ENCODE measurements at places on chromosomes 1 and 21.

- DNase-seq: no peak
These were observed 13.1 kb downstream of the KCND3 start for GRCh38 chr1:111976332-111976731.

- no peak for DNase-seq
These were observed 73.4 kb upstream of the TTC34 start for GRCh38 chr1:2874607-2875480.

DNA sequence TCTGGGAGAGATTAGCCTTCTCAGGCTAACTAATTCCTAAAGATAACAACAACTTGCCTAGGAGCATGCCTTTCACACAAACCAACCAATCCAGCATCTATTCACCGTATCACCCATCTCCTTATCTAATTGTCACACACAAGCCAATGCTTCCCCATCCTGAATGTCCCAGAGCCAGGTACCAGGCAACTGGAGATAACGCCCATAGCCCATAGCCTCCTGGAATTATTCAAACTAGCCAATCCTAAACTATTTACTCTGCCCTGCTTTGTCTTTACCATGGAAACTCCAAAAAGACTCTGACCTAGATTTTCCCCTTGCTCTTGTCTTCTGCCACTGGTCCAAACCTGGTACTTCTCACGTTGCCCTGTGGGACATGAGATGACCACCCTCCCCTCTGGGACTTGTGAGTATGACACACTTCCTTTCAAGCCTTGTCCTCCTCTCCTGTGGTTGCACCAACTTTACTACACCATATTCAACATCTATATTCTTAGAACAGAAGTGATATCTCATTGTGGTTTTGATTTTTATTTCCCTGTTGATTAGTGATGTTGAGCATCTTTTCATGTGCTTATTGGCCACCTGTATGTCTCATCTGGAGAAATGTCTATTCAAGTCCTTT is 8.8 kb upstream of the ATG4C start:
- DNase-seq: no peak

DNA sequence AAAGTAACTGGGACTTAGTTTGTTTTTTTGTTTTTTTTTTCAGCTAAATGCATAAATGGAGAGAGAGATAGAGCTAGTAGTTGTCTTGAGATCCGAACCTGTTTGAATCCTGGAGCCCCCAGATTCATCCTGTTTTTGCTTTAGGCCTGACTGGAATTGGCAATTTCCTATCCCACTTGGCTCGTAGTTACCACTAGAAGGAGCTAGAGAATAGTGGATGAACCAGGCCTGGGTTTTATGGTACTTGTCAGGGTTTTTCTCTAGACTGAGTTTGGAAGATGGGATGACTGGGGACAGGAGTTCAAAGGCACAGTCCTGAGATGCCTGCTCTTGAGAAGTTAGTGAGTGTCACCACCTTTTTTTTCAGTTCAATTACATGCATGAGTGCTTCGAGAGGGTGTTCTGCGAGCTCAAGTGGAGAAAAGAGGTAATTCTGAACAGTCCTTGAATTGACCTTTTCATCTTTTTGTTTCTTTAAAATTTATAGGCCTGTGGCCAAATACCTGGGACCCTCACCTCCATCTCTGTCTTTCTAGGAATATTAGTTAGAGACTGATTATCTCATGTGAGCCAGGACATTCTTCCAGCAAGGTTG is 23.4 kb downstream of the CELF3 start:
- no peak for DNase-seq

GRCh38 chr1:174008979-174009378 is 13.2 kb downstream of the RC3H1 start:
- DNase-seq: no peak

GRCh38 chr1:227950735-227951346 is 3.1 kb upstream of the WNT9A start:
- DNase-seq: no peak

DNA sequence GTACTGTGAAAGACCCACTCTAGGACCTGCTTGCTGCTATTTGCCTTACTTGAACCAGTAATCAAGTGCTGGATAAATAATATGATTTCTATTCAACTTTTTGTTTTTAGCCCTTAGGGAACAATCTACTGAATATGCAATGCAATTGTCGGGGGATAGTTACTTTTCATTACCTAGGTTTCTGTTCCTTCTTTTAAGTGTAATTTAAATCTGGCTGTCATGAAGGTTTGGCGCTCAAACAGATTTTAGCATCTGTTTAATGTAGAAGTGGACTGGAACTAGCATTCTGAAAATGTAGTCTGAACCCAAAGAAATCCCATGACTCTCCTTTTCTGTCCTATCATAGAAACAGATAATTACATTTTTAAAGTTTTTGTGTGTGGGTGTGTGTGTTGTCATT is 4.8 kb downstream of the MGST3 start:
- no peak for DNase-seq

DNA sequence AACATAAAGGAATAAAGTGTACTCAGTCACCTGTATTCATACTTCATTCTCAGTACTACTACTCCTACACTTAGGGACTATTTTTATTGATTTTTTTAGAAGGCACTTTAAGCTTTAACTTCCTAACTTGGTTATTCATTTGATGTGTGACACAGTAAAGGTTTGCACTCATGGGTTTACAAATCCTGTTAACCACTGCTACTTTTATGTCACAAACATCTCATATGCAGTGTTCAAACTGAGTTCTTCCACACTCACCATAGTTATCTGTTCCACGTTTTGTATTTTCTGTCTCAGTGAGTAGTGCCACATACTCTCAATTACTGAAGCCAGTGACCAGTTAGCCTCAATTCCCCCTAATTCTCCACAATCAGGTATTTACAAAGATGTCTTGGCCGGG is 33.2 kb downstream of the RCOR3 start:
- DNase-seq: no peak

GRCh38 chr1:9197186-9198099 is 37.1 kb upstream of the H6PD start:
- DNase-seq: no peak

- no peak for DNase-seq
These were observed 122.5 kb downstream of the TRIM33 start for GRCh38 chr1:114388432-114389003.

DNA sequence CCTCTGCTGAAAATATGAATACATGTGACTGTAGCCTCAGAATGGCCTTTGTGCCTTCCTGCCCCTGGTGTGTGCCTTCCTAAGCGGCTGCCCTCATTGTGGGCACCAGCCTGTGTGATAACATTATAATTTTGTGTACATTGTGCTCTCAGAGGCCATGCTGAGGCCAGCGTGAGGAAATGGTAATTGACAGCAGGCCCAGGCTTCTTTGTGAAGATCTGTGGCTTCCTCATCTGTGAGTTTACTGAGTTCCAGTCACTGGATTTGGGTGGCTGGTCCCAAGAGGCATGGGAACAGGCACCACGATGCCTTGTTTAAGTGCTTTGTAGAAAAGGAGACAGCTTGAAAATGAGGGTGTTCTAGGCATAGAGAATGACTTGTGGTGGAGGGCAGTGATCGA is 389.3 kb downstream of the OMA1 start:
- DNase-seq: no peak

DNA sequence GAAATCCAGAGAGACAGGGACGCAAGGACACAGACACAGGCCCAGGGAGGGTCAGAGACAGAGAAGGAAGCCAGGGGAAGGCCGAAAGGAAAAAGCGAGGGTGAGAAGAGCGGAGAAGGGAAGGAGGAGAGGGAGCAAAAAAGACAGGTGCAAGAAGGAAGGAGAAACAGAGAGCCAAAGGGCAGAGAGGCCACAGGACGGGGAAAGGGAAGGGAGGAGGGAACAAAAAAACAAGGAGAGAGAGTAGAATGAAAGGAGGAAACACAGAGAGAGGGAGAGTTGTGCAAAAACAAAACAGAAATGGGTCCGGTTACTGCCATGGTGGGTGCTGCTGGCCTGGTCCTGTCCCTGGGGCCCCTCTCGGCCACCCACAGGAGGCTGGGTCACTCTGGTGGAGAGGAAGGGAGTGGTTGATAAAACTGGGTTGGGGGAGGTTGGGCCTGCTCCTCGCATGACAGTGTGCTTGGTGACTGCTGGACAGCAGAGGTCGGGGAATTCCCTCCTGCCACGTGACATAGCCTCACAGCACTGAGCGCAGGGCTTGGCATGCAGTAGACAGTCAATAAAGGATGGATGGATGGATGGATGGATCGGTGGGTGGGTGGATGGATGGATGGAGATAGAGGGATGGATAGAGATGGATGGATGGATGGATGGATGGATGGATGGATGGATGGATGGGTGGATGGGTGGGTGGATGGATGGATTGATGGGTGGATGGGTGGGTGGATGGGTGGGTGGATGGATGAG is 64.8 kb downstream of the RAP1GAP start:
- no peak for DNase-seq

- no peak for DNase-seq
These were observed 25.8 kb downstream of the EPHA2 start for GRCh38 chr1:16129921-16130543.

DNA sequence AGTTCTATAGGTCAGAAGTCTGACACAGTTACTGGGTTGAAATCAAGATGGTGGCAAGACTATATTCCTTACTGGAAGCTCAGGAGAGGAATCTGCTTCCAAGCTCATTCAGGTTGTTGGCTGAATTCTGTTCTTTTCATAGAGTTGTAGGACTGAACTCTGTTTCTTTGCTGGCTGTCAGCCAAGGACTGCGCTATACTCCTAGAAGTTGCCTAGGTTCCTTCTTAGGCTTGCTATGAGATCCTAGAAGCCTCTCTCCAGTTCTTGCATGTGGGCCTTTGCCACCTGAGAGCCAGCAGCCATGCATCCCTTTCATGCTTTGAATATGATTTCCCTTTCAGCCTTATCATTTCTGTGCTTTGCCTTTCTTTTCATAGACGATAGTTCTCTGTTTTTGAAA is 176.4 kb downstream of the RPS6KC1 start:
- no peak for DNase-seq

DNA sequence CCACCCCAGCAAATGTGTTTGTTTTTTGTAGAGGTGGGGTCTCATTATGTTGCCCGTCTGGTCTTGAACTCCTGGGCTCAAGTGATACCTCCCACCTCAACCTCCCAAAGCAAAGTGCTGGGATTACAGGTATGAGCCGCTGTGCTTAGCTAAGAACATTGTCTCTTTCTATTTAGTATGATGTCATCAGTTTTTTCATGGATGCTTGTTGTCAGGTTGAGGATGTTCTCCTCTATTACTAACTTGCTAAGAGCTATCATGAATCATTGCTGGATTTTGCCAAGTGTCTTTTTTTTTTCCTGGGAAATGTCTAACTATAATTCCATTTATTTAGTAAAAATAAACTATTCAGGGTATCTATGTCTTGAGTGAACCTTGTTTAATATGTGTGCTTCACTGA is 19.0 kb upstream of the MPC2 start:
- DNase-seq: no peak

- DNase-seq: no peak
These were observed 37.9 kb downstream of the GABPA start for GRCh38 chr21:25772686-25773085.

GRCh38 chr1:229889031-229889517 is 178.0 kb upstream of the GALNT2 start:
- no peak for DNase-seq

- no peak for DNase-seq
These were observed 113.0 kb upstream of the GADD45A start for GRCh38 chr1:67571901-67572593.

DNA sequence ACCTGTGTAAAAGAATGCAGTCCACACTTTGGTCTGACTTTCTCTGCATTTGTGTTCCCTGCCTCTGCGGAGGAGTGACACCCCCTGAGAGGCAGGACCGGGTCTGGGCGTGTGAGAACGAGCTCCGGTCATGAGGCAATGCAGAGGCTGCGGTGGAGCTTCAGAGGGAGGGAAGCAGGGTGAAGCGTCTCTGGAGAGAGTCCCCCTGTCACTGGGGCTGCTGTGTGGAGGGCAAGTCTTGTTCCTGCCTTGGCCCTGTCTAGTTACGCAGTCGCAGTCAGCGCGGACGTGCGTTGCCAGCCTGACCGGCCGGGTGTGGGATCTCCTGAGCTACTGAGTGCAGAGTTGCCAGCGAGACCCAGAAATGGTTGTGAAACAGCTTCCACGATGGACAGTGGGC is 48.5 kb downstream of the BACE2 start:
- no peak for DNase-seq

- peak; percentile 48 for DNase-seq
These were observed at the start of gene SMPDL3B for GRCh38 chr1:27934818-27935549. SMPDL3B (plus strand) TSS chr1:27935000; CDS start chr1:27935184, 184 bp downstream.

DNA sequence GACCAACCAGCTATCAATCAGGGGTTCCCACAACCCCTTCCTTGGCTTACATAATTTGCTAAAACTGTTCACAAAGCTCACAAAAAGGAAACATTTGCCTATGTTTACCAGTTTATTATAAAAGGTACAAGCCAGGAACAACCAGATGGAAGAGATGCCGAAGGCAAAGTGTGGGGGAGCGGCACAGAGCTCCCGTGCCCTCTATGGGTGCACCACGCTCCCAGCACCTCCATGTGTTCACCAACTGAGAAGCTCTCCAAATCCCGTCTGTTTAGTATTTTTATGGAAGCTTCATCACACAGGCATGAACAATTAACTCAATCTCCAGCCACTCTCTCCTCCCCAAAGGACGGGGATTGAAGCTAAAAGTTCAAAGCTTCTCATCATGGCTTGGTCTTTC is 32.9 kb downstream of the PSMG1 start:
- DNase-seq: no peak

DNA sequence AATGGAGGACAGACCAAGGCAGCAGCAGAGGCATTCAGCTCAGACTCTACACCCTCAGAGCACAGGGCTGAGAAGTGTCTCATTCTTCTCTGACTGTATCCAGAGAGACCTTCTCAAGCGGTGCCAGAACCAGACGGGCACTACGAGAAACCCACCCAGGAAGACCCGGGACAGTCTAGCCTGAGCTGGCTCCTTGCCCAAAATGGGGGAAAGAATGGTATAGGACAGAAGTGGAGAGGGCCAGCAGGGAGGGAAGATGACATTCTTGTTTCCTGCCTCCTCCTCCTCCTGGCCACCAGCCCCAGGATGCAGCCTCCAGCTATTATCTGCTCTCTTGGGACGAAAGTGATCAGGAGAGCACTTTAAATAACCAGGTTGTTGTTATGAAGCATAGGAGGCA is 22.6 kb upstream of the PRELP start:
- no peak for DNase-seq

DNA sequence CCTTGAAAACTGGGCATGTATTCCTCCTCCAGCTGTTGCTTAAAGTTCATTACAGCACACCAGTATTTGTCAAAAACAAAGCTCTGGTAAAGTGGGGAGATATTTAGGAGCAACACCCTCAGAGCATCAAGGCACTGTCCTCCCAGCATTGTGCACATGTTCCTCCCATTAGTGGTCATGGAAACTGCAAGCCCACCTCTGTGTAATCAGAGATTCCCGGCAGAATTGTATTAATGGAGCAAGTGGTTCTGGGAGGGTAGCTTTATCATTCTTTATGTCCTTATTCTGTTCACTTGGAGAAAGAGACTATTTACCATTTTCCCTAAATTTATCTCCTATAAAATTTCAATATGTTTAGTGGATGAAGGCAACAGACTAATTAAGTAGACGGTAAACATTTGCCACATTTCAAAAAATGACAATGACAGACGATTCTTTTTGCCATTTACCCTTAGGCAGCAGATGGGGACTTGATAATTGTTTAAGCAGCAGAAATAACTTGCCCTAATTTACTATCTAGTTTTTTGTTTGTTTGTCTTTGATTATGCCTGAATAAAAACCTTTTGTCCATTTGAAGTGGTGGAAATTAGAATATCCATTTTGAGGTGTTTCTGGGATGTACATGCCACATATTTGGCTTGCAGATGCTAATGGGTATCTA is 289.6 kb upstream of the ST6GALNAC5 start:
- no peak for DNase-seq

GRCh38 chr1:19232524-19232846 is 18.8 kb downstream of the EMC1 start:
- DNase-seq: no peak

- no peak for DNase-seq
These were observed 74.6 kb downstream of the RUNX3 start for GRCh38 chr1:24855474-24855873.

Measured in D721Med (cell line).